ENCODE measurements at places on chromosomes 2 and 18.

GRCh38 chr18:7729868-7730267 is 162.8 kb downstream of the PTPRM start:
- DNase-seq: no peak

GRCh38 chr18:13520306-13520705 is 206.1 kb downstream of the FAM210A start:
- DNase-seq: no peak

DNA sequence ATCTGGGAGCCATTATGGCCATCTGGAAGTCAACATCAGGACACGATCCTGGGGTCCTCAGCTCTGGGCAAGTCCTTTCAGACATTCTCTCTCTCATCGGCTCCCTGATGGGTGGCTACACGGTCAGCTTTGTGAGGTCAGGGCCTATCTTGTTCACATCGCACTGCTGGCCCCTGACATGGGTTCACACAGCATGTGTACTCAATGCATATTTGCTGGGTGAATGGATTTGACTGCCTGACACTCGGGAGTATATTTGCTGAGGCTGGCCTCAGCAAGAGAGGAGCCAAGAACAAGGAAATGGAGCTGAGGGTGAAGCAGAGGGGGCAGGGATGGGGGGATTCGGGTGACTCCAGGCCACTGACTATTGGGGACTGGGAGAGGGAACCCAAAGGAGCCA is 50.5 kb downstream of the SLC4A5 start:
- no peak for DNase-seq

- DNase-seq: no peak
These were observed 230.6 kb upstream of the LRATD1 start for GRCh38 chr2:14401873-14402272.

GRCh38 chr2:228039752-228040534 is 141.5 kb downstream of the SPHKAP start:
- peak; percentile 10 for DNase-seq

DNA sequence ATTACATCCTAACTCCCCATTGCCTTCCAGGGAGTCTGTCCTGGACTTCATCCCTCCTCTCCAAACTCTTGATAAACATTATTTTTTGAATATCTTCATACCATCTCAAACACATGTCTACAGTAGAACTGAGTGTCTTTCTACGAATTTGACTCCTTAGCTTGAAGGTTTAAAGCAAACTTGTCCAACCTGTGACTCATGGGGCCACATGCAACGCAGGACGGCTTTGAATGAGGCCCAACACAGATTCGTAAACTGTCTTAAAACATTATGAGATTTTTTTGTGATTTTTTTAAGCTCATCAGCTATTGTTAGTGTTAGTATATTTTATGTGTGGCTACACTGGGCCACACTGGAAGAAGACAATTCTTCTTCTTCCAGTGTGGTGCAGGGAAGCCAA is 98.1 kb downstream of the PARD3B start:
- DNase-seq: no peak

DNA sequence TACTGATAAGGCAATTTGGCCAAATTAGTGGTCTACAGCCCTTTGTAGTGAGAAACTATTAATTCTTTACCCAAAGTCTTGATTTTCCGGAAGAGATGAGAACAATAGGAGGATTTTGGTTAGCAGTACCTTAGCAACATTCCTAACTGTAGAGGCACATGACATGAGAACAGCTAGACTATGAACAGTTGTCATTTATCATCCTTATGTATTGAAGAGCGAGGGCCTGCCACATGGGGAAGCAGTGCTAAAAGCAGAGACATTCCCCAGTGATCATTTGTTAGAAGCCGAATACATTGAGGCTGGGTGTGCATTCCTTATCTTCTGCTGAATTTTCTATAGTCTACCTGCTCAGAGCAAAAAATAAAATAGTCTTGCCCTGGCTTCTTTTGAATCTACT is 65.2 kb downstream of the RBBP8 start:
- no peak for DNase-seq

- no peak for DNase-seq
These were observed 24.3 kb downstream of the SMYD1 start for GRCh38 chr2:88091943-88092342.

DNA sequence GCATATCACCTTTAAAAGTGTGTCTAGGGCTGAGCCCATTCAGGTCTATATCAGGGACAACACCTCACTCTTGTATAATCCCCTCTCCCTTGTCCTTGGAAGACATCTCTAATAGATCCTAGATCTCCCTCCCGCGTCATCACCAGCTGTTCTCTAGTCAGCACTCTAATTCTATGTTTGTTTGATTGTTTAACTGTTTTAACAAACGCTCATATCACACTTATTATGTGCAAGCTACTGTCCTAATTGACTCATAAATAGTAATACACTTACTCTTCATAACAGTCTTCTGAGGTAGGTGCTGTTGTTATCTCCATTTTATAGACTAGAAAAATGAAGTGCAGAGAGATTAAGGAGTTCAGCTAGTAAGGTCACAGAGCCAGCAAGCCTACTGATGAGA is 1.6 kb upstream of the ERMN start:
- no peak for DNase-seq

DNA sequence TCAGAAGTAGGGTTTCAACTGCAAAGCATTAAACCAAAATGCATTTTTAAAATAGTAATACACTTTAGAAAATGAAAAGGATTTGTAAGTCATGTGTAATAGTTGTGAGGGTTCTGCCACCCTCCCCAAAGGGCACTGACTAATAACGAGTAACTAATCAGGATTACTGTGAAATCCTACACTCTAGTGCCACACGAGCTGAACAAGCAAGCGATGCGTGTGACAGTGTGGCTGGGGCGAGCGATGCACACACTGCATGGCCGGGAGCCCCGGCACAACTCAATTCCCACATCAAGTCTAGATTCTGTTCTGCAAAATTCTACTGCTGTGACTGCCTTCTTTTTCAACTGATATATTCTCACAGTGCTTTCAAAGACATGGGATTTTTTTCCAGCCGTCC is 156.4 kb downstream of the SEPTIN10 start:
- DNase-seq: no peak

- DNase-seq: no peak
These were observed 60.4 kb downstream of the ASB1 start for GRCh38 chr2:238487134-238487533.

DNA sequence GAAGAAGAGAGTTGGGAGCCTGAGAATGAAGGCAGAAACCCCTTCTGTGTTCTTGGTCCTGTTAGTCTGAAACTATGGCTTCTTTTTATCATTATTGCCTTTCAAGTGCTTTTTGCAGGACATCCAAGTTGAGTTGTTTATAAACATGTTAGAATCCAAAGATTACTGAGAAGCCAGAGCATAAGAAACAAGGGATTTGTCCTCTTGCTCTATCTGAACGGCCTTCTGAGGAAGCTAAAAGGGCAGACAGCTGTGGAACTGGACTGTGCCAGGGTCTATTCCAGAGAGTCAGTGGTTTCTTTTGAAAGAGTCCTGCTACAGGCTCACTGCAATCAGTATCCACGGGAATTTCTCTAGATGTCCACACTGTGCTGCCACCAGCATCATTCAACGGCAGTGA is 86.6 kb downstream of the ARHGAP28 start:
- DNase-seq: no peak

DNA sequence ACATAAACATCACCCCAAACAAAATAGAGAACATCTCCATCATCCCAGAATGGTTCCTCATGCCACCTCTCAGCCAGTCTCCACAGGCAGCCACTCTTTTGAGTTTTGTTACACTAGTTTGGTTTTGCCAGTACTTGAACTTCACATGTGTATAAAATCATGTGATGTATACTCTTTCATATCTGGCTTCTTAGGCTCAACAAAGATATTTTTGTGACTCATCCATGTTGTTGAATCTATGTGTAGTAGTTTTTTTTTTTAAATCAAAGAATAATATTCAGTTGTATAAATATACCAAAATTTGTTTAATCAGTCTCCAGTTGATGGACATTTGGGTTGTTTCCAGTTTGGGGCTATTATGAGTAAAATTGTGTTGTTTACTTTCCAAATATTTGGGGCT is 75.9 kb downstream of the PMS1 start:
- no peak for DNase-seq

DNA sequence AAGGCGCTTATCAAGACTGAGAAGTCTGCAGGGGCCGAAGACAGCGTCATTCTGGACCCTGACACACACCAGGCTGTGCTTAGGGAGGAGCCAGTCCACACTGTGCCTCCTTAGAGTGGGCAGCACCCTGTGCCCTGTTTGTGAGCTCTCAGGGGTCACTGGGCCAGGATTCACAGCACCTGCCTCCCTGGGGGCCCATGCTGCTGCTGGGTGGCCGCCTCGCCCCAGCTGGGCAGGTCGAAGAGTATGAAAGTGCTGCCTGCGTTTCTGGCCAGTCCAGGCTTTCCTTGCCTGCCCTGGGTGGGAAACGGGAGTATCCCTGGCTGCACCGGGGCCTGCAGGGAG is 15.4 kb upstream of the GPR55 start:
- no peak for DNase-seq

GRCh38 chr18:56861244-56861643 is 210.1 kb downstream of the WDR7 start:
- DNase-seq: no peak

All from inflammatory macrophage treated with lipopolysaccharide for 4 hours (primary cell).